ENCODE measurements at places on chromosomes 2 and 18. TPM values are rescaled to one million over a fixed set of nuclear protein-coding genes. Genes with fewer than 3 reads are reported as not detected.

The DGUOK gene
- 87.8 TPM for total RNA-seq

The ALMS1 gene
- 16.3 TPM for total RNA-seq

The IL1F10 gene
- total RNA-seq = not detected

GRCh38 chr2:25438793-25439192, 97.1 kb upstream of the DNMT3A start:
- ATAC-seq = no peak

DNA sequence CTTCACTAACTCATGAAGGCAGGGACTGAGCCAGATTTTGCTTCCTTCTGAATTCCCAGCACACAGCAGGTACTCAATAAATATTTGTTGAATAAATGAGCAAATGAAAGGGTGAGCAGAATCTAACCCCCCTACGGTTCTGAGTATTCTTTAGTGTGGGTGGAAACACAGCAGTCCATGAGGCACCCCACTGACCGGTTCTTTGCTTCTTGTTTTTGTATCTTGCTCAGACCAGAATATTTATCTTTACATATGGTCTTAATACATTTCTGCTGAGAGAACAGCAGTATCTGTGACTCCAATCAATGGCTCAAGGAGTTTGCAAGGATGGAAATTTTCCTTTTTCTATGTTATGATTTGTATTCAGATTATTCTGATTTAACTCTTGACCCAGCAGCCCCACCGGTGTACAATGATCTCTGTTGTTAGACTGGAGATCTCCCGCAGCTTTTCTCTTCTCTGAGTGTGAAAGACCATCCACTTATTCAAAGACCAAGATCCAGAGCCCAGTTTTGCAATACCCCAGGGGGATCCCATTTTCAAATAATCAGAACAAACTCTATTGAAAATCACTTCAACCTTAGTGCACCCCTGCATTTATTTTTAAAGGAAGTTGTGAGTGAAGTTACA, 506.5 kb upstream of the TNP1 start:
- ATAC-seq = no peak

GRCh38 chr2:185127412-185127811, 529.1 kb downstream of the ZNF804A start:
- no peak for ATAC-seq

GRCh38 chr2:152925547-152926448, 207.4 kb downstream of the ARL6IP6 start:
- ATAC-seq = peak; percentile 39

Data from activated T-helper 17 cell treated with anti-CD3 and anti-CD28 coated beads, Interleukin-2, amount 50 U/mL, for 72 hours (primary cell).